ENCODE measurements at places on chromosomes 2 and 18.

DNA sequence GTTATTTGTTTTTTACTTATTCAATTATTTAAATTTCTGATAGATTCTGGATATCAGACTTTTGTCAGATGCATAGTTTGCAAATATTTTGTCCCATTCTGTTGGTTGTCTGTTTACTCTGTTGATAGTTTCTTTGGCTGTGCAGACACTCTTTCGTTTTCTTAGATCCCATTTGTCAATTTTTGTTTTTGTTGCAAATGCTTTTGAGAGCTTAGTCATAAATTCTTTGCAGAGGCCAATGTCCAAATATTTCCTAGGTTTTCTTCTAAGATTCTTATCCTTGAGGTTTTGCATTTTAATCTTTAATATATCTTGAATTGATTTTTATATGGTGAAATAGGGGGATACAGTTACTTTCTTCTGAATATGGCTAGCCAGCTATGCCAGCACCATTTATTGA, 112.7 kb upstream of the SESTD1 start:
- DNase-seq = no peak

GRCh38 chr2:238868616-238869292, 20.9 kb downstream of the TWIST2 start:
- DNase-seq = no peak

DNA sequence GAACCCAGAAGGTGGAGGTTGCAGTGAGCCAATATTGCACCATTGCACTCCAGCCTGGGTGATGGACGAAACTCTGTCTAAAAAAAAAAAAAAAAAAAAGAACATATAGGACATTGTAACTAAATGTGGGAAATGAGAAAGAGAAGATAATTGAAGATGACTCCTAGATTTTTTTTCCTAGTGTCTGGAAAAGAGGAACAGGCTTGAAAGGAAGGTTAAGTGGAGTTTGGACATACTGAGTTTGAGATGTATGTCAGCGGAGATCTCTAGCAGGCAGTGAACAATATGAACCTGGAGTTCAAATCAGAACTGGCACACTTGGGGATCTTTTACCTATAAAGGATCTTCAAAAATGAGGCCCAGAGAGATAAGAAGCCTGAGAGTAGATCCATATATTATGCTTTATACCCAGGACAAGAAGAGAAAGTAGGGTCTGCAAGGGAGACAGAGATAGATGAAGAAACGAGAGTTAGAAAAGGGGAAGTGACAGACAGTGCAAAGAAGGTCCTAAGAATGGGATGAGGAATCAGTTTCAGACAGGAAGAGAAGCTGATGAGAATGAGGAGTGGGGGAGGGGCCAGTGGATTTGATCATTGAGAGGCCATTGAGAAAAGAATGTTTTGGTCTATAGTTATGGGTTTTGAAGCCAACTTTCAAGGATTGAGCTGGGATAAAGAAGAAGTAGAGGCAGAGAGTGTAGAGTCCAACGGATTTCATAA, 46.9 kb upstream of the CD28 start:
- no peak for DNase-seq

DNA sequence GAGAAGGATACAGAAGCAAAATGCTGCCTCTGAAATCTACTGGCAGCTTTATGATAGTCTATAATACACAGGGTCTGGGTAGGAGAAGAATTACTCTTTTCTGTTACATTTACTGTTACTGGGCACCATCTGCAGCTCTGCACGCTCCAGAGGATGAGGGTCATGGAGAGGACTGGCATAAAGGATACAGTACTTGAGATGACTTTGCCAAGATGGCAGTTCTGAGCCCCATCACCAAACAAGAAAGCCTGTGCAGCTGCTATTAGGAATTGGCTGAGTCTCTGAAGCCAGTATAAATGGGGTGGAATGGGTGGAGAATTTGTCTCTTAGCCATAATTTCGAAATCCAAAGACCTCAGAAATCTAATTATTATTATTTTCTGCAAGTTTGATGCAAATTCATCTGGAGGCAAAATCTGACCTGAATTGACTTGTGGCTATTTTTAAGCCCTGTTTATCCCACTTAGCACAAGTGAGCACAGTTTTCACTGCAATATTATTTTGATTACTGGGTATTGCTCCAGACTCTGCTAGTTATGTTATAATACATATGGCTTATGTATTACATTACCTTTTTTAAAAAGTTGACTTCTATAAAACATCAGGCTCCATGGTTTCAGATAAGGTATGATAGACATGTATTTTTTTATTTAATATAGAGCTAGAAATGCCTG, 579.5 kb downstream of the MBD2 start:
- no peak for DNase-seq

- peak; percentile 46 for DNase-seq
Measured at GRCh38 chr2:217993817-217994463, 8.9 kb downstream of the TNS1 start.

DNA sequence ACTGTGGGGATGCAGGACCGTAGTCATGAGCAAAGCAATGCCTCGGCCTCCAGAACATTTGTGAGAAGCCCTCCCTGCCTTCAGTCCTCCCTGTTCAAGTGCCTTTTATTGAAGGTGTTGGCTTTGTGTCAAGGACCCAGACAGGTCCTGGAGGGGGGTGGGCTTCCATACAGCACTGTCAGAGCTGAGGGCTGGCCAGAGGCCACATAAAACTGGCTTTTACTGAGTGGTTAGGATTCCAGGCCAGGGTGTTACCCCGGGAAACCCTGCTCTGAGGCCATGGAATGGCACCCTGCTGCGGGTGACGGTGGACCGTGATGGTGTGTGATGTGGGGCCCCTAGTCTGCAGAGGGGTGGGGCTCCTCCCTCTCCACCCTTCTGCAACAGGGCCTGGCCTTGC, 41.6 kb downstream of the TOGARAM2 start:
- DNase-seq = no peak

GRCh38 chr2:66523990-66524389, 89.1 kb downstream of the MEIS1 start:
- no peak for DNase-seq

DNA sequence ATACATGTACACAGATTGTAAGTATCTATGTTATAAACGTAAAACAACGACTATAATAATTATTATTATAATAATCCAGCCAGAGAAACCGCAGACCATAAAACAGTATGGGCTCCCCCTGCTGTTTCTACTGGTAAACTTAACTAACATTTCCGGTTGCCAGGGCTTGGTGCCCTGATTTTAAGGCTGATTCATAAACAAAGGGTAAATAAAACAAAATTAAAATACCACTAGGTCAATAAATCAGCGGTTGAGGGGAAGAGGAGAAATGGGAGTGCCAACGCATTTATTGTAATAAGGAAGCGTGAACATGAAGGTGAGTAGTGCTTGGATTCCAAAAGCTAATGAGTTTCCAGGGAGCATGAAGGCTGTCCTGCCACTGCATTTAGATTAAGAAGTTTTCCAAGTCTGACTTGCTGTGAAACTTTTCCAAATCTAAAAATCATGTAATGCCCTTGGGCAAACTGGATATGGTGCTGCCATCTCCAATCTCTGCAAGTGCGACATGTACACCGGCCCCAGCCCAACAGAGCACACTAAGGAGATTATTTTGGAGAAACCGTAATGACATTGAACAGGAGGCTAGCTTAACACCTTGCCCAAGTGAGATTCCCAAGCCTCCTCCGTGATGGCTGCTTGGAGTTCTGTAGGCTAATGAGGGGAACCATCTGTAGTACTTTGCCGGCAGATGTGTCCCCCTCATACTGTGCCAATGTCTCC, 50.7 kb upstream of the HNRNPA3 start:
- no peak for DNase-seq

DNA sequence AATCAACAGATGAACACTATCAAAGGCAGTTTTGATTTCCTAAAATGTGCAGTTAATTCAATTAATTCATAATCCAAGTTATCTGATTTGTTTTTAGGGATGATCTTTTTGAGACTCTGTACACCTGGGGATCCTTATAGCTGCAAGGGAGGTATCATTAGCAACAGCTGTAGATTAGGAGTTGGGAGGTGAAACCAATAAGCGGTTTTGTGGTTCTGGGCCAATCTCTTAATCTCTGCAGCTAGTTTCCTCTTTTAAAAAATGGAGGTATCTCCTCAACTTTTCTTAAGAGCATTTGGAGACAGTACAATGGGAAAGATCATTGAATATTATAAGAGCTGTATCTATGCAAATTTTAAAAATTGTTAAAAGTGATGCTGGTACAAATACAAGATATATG, 126.0 kb downstream of the MC4R start:
- DNase-seq = no peak

- no peak for DNase-seq
Measured at GRCh38 chr2:8598295-8599165, 83.3 kb upstream of the ID2 start.

DNA sequence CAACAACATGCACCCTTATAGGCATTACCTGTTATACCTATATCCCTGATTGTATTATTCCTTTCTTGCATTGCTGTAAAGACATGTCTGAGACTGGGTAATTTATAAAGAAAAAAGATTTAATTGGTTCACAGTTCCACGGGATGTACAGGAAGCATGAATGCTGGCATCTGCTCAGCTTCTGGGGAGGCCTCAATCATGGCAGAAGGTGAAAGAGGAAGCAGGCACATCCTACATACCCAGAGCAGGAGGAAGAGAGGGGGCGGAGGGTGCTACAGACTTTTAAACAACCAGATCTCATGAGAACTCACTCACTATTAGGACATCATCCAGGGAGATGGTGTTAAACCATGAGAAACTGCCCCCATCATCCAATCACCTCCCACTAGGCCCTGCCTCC, 191.7 kb upstream of the SPHKAP start:
- no peak for DNase-seq

DNA sequence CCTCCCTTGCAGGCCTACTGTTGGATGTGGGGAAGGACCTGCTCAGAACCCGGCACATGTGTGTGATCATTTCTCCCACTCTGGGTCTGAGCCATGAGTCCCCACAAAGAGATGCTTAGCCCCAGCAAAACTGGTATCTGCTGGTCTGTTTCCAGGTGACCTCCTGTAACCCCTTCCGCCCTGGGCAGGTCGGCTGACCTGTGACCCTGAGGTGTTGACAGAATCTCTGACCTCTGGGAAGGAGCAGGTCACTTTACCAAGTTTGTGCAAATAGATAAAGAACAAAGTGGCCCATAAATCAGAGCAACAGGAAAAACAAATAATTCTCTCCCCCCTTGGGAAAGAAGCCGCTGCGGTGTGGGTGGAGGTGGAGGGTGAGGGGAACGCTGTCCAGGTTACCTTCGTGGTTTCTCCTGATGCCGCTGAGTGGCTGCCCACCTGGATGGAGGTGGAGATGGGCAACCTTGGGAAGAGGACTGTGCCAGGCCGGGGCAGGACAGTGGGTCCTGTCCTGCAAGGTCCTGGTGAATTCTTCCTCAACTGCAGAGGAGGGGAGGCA, 174.0 kb upstream of the MYCN start:
- no peak for DNase-seq

- no peak for DNase-seq
Measured at GRCh38 chr2:134384131-134384530, 130.3 kb downstream of the MGAT5 start.

GRCh38 chr18:54946149-54946581, 13.1 kb downstream of the CCDC68 start:
- no peak for DNase-seq

DNA sequence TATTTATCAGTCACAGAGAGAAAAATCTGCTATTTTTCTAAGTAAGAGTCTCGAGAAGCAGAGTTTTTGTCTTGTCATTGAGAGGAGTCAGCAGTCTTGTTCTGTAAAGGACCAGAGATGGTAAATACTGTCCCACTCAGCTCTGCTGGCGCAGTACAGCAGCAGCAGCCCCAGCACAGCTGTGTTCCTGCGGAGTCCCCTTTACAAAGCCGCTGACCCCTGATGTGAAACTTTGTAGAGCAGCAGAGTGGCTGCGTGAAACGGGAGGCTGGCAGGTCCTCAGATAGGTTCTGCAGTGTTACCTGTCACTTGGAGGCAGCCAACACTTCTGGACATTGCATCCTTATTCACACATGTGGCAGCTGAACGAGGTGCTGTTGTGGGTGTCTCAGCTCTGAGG, 45.2 kb downstream of the TMEM185B start:
- no peak for DNase-seq

DNA sequence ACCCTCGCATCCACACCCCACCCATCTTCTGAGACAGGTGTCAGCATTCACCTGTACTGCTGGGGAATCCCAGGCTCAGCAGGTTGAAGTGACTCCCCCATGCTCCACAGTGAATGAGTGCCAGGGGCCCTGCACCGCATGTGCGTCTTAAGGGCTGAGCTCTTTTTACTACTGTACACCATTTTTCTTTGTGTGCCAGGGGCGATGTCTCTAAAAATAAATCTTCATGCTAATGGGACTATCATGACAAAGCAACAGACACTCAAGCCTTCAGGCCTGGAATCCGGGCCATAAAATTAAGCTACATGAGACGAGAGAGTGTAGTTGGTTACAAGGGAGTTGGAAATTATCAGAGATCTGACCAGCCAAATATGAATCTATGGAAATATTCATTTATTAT, 294.8 kb downstream of the LPIN1 start:
- DNase-seq = no peak

DNA sequence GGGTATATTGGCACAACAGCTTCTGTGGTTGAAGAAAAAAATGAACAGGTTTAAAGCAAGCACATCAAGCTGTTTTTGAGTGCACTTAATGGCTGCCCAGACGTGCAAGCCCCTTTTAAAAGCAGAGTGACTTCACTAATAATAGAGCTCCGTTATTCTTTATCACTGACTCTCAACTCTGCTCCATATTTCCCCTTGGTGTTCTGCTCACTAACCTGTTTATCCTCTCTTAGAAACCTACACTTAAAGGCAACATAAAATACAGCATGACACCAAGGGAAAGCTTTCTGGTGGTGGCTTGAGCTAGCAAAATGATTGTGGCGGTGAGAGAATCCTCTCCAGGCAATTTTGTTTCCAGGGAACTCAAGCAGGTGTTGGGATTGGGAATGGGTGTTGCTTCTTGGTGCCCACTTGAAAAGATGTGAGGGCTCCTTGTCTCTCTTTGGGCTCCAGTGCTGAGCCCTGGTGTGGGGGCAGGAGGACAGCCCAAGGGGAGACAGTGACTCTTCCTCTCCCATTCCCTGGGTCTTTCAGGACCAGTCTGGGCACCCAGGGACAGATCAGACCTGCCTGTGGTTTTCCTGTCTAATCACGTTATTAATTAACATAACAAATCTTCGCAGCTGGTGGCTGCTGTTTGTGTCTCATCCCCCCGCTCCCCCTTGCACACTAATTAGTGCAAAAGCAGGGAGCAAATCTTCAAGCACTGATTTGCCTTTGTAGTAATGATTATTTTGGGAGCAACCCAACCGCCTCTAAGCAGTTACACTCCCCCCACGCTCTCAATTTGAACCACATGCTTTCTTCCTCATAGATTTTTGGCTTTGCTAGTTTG, 289.4 kb upstream of the CXCR4 start:
- no peak for DNase-seq

- no peak for DNase-seq
Measured at GRCh38 chr2:8625399-8626300, 56.2 kb upstream of the ID2 start.

- no peak for DNase-seq
Measured at GRCh38 chr18:59593291-59593717, 103.9 kb downstream of the CCBE1 start.

- no peak for DNase-seq
Measured at GRCh38 chr2:212005085-212005671, 533.4 kb downstream of the ERBB4 start.

GRCh38 chr2:170409164-170409535, 231.2 kb downstream of the MYO3B start:
- DNase-seq = peak; percentile 65

Data from activated CD4-positive, alpha-beta T cell treated with anti-CD3 and anti-CD28 coated beads for 24 hours (primary cell).